Epithelial cell of alveolus of lung (primary cell): ENCODE measurements at places on chromosomes 3 and 15. TPM values are rescaled to one million over a fixed set of nuclear protein-coding genes. Genes with fewer than 3 reads are reported as not detected.

LSMEM2 gene
- total RNA-seq: not detected in 2 replicates

BLOC1S6 gene
- total RNA-seq: 53.6 and 57.7 TPM in 2 replicates

ADAMTS9 gene
- 2.7 and 34.4 TPM in 2 replicates for total RNA-seq

SOX14 gene
- not detected in 2 replicates for total RNA-seq

CCDC39 gene
- not detected in 2 replicates for total RNA-seq

GPR62 gene
- 0.08 TPM in 1 of 2 replicates, not detected in the other for total RNA-seq

GOLGA8K gene
- not detected in 2 replicates for total RNA-seq

HRG gene
- not detected in 2 replicates for total RNA-seq

CAND2 gene
- total RNA-seq: 5.0 and 5.7 TPM in 2 replicates

B2M gene
- total RNA-seq: 1,994 and 2,601 TPM in 2 replicates

GOLGA8N gene
- 0.26 and 4.6 TPM in 2 replicates for total RNA-seq

MUC20 gene
- total RNA-seq: 0.24 and 0.52 TPM in 2 replicates

BMF gene
- 1.7 and 30.4 TPM in 2 replicates for total RNA-seq

ARGFX gene
- not detected in 2 replicates for total RNA-seq

NEO1 gene
- total RNA-seq: 16.2 and 17.4 TPM in 2 replicates
